HAP-1 (cell line): ENCODE measurements at places on chromosomes 7 and 10.

- DNase-seq: no peak
Observed at GRCh38 chr7:155629171-155629570, 15.3 kb upstream of the RBM33 start.

GRCh38 chr7:122618585-122619189 lies 80.2 kb downstream of the RNF133 start:
- no peak for DNase-seq

DNA sequence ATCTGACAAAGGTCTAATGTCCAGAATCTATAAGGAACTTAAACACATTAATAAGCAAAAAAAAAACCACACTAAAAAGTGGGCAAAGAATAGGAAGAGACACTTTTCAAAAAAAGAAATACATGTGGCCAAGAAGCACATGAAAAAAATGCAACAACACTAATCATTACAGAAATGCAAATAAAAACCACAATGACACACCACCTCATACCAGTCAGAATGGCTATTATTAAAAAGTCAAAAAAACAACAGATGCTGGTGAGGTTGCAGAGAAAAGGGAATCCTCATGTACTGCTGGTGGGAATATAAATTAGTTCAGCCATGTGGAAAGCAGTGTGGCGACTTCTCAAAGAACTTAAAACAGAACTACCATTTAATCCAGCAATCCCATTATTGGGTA lies 119.0 kb downstream of the LMBR1 start:
- DNase-seq: no peak

DNA sequence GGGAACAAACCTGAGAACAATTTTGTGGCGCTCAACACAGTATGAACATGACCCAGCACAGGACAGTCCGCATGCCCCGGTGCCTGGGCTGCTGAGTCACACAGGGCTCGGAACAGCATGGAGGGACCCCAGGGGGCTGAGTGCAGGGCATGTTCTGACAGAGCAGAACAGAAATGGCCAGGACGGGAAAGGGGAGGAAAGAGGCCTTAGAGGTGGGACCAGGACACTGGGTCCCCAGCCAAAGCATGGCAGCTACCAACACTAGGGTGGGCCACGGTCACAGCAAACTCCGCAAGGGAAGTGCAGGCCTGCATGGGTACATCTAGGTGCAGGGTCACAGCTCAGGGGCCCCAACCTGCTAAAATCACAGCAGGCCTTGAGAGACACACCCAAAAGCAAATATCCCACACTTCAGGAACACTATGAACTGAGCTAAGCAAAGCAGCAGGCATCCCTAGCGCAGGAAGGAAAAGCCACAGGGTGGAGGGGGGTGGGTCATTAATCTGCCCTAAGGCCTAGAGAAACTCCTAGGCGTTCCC lies 5.6 kb downstream of the IMPDH1 start:
- DNase-seq: no peak

DNA sequence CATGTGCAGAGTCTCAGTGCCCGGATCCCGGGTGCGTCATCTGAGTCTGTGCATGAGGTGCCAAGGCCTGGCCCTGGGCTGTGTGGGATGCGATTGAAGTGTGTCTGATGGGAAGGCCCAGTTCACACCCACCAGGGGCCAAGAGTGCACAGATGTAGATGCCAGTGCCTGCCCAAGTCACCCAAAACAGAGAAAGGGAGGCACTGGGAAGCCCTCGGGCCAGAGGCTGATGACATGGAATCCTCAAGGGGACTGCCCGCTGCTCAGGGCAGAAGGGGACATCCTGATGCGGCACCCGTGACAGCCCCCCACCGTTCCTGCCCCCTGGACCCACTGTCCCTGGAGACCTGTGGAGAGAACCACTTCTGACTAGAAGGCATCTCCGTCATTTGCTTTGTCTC lies 72.2 kb upstream of the ZNF479 start:
- no peak for DNase-seq

- DNase-seq: no peak
Observed at GRCh38 chr7:923108-924041, 31.1 kb downstream of the ADAP1 start.

- no peak for DNase-seq
Observed at GRCh38 chr7:52273685-52274610, 761.5 kb upstream of the POM121L12 start.

DNA sequence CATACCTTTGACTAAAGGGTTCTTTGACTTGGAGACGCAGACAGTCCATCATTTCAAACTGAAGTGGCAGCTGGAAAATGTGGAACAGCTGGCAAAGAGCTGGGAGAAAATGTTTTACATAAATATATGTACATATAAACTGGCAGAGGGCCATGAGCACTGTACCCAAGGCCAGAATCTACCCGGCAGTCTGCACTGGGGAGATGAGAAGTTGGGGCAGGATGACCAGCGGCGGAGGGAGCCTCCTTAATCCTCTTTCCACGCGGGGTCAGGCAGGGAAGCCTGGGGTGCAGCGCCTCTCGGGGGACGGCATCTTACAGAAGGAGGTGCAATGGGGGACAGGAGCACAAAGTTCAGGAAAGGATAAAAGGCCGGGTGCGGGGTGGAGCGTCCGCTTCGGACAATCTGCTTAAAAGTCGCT lies 1.3 kb downstream of the GLI3 start:
- no peak for DNase-seq

DNA sequence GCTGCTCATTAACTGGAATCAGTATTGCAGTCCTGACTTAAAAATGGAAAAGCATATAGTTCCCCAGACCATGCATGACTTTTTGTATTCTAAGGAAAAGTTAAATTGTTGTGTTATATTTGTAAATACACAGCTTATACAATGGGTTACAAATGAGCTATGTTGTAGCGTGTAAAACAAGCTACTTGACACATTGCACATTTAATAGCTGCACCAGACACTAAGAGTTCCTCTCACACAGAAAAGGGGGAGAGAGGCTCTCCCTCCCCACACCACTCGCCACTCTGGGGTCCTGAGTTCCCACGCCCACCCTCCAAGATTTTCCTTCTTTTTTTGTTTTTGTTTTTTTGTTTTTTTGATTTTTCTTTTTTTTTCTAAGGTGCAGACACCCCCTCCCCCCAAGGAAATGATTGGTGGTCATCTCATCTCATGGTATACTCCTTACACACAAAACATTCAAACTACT lies 6.3 kb downstream of the KLF6 start:
- no peak for DNase-seq

GRCh38 chr7:92968502-92968901 lies 132.1 kb upstream of the CDK6 start:
- no peak for DNase-seq

DNA sequence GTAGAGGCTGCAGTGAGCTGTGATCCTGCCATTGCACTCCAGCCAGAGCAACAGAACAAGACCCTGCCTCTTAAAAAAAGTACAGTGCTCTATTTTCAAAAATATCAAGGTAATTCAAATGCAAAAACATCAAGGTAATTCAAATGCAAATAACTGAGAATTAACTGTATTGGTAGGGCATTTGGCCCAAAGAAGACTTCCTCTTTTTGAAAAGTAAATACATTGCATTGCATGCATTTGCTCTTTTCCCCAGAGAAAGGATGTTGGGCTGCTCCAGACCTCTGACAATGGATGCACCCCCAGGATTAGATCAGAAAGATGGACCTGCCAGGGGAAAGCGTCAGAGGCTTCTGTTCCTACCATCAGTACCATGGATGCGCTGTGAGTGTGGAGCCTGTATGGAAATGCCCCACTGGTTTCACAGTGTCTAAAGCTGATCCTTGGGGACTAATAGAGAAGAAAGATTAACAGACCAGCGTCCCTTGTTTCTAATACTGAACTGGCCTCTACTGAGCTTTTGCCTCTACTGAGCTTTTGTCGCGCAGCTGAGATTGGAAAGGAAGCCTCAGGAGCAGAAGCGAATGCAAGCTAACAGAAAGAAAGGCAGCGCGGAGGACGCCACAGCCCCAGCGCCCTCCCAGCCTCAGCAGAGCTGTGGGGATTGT lies 93.5 kb upstream of the LYZL2 start:
- peak; percentile 19 for DNase-seq

DNA sequence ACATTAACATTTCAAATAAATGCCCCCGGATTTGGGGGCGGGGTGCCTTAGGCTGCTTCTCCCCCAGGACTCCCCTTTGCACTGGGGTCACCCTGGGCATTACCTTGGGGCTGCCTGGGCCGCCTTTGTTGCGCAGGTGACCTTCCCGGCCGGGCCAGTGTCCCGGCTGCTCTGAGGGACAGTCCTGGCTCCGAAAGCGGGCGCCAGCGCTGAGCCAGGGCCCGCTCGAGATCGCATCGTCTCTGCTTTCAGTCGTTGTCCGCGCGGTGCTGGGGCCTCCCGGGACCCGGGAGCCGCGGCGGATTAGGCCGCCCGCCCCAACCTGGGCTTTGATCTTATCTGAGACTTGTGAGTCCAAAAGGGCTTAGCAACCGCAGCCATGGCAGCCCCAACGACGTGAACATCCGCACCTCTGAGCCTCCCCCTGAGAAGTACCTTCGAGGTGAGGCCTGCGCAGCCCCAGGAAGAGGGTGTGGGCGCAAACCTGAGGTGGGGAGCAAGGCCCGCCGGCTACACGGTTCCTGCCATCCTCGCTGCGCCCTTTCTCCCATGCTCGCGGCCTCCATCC lies 14.8 kb upstream of the WAPL start:
- DNase-seq: no peak

- no peak for DNase-seq
Observed at GRCh38 chr7:21568762-21569161, 25.9 kb downstream of the DNAH11 start.

GRCh38 chr10:128927497-128928161 lies 539.4 kb upstream of the MGMT start:
- no peak for DNase-seq

- DNase-seq: no peak
Observed at GRCh38 chr10:10318856-10319255, 698.8 kb upstream of the CELF2 start.

DNA sequence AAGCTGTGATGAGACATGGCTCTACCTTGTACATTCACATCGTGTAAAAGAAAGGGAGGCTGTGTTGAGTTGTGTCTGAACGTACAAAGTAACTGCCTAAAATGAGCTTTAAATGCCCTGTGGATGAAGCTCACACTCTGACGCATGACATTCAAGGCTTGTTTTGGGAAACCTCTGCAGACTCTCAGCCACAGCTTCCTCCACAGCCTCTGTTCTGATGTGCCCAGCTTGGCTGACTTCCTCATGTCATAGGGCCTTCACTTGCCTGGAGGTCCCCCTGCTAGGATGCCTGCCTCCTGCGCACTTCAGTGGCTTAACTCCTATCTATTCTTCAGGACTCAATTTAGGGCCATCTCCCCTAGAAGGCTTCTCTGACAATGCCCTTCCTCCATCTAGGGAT lies 230.0 kb upstream of the HABP2 start:
- no peak for DNase-seq

GRCh38 chr10:59099481-59099880 lies 77.0 kb upstream of the PHYHIPL start:
- no peak for DNase-seq

DNA sequence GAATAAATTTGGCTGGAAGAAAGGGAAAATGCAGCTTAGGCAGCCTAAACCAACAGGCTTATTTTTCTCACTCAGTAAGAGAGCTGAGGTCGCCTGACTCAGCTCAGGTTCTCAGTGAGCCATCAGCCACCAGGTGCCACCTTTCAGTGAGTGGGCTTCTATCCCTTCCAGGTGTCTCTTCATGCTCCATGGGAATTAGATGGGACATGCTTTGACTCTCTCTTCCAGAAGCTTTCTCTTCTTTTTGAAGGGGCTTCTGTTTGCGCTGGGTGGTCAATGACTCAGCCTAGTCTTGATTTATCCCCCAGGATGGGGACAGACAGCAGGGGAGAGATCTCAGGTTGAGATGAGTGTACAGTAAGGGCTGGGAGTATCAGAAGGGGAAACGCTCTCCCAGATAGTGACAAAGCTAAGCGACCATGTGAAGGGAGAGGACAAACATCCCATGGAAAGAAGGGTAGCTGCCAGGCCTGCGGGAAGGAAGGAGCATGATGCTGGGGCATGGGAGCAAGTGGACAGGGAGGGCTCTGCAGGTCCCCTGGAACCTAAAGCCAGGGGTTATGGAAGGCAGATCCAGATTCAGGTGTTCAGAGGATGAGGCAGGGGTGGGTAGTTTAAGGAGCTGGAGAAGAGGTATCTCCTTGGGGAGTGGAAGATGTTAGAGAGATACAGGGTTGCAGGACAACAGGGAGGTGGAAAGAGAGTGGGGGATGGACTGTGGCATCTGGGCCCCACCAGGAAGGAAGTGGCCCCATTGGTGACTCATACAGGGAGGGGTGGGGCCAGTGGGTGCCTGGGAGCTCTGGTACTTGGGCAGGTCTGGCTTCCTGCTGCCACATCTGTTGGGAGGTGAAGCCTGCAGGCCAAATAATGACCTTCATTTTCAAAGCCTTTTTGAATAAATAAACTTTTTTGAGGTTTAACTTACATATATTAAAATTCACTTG lies 32.5 kb downstream of the OGDH start:
- peak; percentile 48 for DNase-seq

DNA sequence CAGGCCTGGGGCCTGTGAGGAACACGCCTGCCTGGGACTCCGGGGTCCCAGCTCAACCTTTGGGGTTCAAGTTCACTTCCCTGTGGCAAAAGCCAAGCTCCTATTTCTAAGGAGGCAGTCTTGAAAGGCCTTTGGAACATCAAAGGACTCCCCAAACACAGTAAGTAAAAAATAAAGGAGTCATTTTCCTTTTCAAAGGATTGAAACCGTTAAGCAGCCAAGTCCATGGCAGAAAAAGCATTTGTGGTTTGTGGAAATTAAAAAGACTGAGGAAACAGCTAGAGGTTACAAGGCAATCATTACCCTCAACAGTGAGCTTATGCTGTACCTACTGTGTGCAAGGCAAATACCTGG lies 200.8 kb downstream of the MYOF start:
- no peak for DNase-seq

DNA sequence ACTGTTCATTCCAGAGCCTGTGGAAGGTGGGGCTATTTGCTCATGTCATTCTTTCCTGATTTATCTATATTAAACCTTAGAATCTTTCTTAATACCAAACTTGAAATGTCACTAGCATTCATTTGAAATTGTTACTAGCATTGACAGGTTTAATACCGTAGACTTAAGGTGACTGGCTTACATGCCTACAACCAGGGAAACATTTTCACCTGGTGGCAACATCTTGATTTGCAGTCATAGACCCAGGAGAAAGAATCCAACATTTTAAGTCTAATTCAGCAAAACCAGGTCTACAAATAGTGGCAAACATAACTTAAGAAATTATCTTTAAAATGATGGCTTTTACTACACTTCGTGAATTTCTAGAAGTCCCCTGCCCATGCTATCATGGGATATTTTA lies 353.7 kb downstream of the HTR7 start:
- DNase-seq: no peak

DNA sequence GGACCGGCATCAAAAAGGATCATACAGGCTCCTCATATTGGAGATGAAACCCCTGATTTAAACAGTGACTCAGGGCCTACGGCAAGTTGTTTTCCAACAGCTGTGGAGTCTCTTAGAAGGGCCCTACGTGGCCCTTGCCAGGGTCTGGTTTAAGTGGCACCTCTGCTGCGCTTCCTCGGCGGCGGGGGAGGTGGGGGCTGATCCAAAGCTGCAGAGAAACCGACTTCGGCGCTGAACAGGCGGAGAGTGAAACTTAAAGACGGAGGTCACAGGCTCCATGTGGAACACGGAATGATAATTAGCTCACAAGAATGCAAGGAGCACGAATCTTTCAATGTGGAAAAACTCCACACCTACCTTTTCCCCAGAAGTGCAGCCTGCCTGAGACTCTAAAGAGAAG lies 477.9 kb downstream of the TCERG1L start:
- DNase-seq: no peak
